ENCODE measurements at places on chromosomes 6 and 20.

DNA sequence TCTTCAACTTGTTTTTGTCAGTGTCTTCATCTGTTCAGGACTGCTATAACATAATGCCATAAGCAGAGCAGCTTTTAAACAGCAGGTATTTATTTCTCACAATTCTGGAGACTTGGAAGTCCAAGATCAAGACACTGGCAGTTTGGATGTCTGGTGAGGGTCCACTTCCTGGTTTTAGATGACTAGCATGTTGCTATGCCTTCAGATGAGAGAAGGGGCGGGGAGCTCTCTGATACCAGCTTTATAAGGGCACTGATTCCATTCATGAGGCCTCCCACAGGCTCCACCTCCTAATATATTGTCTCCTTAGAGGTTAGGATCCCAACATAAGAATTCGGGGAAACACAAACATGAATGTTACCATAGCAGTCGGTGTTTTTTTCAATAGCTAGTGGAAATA, 52.9 kb downstream of the FAM83B start:
- no peak for DNase-seq

GRCh38 chr20:9397928-9398327, 116.5 kb upstream of the LAMP5 start:
- DNase-seq, result no peak

DNA sequence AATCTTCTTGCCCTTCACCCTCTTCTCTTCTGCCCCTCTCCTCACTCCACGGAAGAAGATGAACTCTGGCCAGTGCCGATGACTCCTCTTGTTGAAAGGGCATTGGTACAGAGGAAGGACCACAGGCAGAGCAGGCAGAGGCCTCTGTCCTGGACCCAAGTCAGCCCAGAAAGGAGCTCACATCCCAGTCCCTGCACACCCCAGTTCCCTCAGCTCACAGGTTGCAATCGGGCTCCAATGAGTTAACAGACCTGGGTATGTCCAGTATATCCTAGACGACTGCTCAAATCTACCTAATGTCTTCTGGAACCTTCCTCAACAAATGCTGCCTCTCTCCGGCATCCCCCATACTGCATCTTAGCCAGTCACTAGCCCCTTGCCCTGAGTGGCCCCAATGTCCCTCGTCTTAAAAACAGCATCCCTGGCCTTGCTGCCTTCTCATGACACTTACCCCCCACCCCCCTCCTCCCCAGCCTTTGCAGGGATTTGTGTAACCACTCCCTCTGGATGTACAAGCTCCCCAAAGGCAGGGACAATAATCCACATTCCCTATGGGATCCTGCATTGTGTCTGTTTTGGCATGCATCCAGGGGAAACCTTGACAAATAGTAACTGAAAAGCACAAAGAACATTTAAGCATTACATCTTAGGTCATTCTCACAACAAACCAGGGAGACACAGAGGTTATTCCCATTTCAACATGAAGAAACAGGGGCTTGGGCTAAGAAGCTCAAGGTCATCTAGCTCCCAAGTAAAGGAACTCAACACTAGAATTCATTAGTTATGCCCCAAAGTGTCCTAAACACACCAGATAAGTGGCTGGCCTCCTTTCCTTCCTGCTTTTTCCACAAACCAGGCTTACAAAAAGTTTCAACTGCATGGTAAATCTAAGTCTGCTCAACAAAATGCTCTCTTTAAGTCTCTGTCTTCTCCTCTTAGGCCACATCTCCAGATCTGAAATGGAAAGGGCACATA, 45.1 kb downstream of the TRERF1 start:
- no peak for DNase-seq

DNA sequence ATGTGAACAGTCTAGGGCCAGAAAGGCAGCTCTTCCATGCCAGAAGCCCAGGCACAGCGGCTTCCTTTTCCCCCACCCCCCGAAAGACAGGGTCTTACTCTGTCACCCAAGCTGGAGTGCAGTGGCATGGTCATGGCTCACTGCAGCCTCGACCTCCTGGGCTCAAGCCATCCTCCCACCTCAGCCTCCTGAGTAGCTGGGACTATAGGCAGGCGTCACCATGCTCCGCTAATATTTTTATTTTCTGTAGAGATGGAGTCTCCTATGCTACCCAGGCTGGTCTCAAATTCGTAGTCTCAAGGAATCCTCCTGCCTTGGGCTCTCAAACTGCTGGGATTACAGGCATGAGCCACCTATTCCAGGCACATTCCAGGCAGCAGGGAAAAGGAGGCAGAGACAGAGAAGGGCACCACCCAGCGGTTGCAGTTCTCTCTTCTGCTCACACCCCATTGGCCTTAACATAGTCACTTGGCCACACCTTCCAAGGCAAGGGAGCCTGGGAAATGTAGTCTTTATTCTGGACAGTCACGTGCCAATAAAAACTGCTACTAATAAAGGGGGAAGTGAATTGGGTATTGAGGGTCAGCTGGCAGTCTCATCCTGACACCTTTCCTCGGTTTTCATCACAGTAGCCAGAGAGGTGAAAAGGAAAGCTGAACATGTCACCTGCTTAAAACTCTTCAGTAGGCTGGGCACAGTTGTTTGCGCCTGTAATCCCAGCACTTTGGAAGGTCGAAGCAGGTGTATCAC, 205.9 kb downstream of the ZMYND8 start:
- no peak for DNase-seq

- DNase-seq, result no peak
Measured at GRCh38 chr6:129790785-129791184, 70.3 kb downstream of the TMEM244 start.

GRCh38 chr6:38270367-38270766, 369.4 kb downstream of the BTBD9 start:
- no peak for DNase-seq

DNA sequence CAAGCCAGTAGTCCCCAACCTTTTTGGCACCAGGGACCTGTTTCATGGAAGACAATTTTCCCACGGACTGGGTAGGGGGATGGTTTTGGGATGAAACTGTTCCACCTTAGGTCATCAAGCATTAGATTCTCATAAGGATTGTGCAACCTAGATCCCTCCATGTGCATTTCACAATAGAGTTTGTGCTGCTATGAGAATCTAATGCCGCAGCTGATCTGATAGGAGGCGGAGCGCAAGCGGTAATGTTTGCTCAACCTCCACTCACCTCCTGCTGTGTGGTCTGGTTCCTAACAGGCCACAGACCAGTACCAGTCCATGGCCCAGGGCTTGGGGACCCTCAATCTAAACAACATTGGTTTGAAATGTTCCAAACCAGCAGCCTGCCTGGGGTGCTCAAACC, 137.0 kb upstream of the STXBP5 start:
- no peak for DNase-seq

Data from activated T-helper 1 cell treated with anti-CD3 and anti-CD28 coated beads, Interleukin-2, amount 50 U/mL, for 16 hours (primary cell).